ENCODE measurements at places on chromosomes 5 and 9.
A peak's percentile ranks its signal among the peaks of the same experiment; 100 is the strongest.

DNA sequence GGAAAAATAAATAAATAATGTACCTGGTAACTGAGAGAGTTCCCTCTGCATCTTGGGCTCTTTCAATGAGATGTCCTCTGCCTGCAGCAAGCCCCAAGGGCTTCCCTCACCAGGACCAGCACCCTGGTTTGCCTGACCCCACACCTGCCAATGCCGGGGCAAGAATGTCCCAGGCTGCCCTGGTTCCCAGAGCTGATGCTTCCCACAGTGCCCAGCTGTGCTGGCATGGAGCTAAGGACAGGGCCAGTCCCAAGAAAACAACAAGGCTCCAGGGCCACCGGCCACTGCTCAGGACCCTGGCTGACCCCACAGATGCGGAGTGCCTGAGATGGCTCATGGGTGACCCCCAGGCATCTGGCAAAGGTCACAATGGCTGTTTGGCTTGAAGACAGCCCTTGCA is 123.5 kb downstream of the KCNIP1 start:
- DNase-seq: no peak

GRCh38 chr5:172377438-172377837 is 76.9 kb downstream of the SH3PXD2B start:
- DNase-seq: no peak

DNA sequence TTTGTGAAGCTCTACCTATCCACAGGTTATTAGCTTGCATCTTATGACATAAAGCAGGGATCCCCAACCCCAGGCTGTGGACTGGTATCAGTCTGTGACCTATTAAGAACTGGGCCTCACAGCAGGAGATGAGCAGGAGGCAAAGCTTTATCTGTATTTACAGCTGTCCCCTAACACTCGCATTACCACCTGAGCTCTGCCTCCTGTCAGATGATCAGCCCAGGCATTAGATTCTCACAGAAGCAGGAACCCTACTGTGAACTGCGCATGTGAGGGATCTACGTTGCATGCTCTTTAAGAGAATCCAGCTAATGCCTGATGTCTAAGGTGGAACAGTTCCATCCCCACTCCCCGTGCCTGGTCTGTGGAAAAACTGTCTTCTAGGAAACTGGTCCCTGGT is 19.7 kb downstream of the FBXW11 start:
- DNase-seq: no peak

DNA sequence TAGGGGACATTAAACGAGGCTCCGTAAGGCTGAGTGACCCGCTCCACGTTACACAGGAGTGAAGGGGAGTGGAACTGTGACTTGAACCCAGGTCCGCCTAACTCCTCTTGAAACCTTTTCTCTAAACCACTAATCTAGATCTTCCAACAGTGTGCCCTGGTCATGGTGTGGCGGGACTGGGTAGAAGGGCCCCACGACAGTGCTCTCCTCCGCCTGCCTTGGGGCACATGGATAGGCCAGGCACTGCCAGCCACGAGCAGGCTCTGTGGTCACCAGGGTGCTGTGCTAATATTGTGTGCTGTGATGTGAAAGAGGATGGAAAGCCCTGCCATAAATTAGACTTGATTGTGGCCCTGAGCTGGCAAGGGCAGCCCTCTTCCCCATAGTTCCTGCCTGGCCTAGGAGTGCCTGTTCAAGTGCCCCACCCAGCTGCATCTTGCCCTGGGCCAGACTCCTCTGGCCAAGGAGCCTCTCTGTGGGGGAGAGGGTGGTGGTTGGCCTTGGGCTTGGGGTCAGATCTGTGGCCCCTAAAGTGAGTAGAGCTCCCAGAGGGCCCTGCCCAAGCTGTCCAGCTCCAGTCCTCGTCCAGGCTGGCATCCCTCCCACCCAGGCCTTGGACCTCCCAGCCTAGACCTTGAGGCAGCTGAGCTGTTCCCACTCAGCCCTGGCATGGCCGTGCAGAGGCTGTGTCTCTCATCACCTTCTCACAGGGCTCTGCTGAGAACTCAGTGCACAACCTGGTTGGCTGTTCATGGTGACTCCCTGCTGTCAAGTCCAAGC is 67.8 kb upstream of the TBC1D2 start:
- DNase-seq: no peak

GRCh38 chr5:132264546-132265335 is 7.2 kb downstream of the PDLIM4 start:
- no peak for DNase-seq

DNA sequence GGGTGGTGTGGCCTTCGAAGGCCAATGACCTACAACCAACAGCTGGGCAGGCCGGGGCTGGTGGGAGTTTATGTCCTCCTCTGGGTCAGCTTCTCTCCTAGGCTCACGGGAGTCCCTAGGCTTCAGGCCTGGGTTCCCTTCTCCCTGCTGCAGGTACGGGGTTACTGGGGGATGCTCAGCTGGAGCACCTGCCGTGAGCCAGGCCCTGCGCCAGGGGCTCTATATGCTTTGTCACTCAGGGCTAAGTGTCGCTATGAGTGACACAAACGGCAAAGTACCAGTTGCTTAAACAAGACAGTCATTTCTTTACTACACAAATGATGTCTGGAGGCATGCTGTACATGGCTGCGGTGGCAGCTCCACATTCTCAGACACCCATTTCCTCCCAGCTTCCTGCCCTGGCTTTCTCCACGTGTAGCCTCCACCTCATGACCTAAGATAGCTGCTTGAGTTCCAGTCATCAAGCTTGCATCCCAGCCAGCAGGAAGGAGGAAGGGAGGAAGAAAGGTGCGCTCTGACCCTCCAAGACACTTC is 22.5 kb upstream of the NINJ1 start:
- no peak for DNase-seq

GRCh38 chr5:15774632-15775031 is 274.7 kb downstream of the FBXL7 start:
- DNase-seq: no peak

DNA sequence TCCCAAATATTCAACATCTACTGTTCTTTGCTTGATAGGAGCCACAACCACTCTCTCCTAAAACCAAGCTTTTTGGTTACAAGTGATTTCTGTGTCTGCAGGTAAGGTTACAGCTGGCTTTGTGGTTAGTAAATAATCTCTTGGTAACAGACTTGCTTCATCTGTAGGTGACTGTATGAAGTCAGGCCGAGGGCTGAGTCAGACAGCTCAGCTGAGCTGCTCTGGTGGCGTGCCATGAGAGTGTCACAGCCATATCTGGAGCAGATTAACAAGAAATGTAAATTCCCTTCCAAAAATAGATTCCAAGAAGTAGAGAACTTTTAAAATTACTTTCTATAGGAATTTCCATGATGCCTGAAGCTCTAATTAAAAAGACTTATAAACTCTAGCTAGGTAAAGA is 23.7 kb upstream of the TAS2R1 start:
- DNase-seq: no peak

DNA sequence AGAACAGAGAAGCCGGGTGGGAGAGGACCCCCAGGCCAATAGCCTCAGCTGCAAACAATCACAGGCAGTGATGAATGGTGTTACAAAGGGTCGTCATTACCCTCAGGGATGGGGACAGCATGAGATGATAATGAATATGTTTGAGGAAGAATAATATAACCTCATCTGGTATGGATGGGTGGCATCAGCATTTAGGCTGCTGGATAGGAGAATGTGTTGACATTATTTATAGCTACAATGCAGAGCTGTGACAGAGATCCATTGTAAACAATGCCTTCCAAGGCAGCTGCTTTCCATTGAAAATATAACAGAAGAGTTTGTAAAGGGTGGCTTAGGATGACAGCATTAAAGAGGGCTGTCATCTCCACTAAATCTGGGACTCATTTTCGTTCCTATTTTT is 365.5 kb downstream of the KCNN2 start:
- DNase-seq: no peak

DNA sequence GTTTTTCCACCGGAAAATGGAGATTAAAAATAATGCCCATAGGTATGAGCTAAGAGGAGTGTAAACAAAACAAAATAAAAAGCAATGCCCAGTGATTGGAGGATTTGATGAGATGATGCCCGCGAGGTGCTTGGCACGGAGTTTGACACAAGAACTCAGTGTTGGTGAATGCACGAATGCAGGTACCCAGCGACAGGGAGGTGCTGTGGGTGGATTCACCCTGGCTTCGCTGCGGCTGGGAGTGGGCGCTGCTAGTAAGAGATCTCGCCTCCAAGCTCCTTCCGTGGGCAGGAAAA is 526 bp upstream of the STXBP1 start:
- no peak for DNase-seq

DNA sequence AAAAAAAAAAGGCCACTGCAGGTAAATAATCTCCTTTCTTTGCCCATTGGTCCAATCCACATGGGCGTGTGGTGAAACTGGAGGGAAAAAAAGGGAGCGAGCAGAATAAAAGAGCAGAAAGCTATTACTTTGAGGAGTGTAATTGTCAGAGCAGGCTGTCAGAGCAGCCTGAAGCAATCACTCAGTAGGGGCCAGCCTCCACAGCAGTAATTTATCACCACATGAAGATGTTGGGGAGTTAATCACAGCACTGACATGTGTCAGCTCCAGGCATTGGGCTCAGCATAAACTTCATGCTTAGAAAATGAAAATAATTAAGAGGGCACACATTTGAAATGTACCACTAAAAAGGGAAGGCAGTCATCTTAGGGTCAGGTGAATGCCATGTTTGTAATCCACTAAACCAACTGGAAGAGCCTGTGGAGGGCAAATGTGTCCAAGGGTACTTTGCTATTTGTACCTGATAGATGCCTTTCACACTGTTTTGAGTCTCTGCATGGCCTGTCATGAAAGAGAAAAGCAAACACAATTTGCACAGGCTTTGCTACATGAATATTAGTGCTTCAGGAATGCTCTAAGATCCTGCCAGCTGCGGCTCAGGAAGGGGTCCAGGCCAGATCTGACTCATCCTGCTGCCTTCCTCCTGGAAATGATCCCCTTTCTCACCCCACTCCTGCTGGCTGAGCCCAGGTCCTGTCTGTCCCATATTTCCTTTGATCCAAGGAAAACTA is 2.9 kb upstream of the PTGER4 start:
- no peak for DNase-seq

DNA sequence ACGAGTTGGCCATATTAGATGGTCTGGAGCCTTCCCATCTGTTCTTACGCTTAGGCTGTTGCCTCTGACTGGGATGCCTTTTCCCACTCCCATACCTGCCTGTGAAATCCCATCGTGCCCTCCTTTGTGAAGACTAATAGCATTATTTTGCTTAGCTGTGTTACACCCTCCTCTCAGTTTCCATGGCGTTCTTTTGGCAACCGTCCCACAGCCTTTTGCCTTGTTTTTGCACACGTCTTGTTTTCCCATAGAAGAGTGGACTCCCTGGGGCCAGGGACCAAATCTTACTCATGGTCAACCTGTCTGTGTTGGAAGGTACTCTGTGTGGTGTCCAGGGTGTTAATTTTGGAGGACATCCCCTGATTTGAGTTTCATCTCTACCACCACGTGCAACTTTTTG is 242.1 kb downstream of the HSPA4 start:
- no peak for DNase-seq

DNA sequence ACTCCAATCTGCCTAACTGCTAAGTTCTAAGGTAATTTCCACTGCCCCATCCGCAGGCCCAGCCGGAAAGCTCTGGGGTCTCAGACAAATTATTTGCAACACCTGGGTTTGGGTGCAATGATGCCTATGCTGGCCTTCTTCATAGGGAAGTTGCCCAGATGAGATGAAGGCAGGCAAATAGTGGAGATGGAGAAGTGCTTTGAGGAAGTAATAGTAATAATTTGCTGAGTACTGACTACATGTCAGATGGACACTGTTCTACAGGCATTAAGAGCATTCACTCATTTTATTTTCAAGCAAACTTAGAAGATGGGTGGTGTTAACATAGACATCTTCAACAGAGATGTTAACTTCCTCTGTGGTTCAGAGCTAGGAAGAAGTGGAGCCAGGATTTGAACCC is 3.8 kb downstream of the PCDH12 start:
- DNase-seq: no peak

- DNase-seq: no peak
These were observed 26.2 kb upstream of the ARSB start for GRCh38 chr5:79011219-79011836.

- no peak for DNase-seq
These were observed 33.5 kb upstream of the HSPB3 start for GRCh38 chr5:54421976-54422375.

GRCh38 chr9:126805554-126806262 is 868 bp downstream of the ZBTB43 start:
- peak; percentile 58 for DNase-seq

DNA sequence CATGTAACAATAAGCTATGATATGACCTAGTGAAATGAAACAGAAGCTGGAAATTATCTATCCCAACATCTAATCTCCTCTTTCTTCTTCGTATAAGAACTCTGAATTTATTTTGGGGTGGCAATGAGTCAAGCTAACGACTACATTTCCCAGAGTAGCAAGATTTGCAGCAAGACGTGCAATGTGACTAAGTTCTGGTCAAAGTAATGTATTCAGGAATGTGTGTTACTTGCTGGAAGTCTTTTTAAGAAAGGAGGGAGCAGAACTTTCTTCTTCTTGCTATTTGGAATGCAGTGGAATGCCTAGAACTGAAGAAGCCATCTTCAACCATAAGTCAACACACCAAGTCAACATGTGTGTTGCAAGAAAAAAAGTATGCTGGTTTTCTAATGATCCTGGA is 406.6 kb upstream of the MEF2C start:
- no peak for DNase-seq

DNA sequence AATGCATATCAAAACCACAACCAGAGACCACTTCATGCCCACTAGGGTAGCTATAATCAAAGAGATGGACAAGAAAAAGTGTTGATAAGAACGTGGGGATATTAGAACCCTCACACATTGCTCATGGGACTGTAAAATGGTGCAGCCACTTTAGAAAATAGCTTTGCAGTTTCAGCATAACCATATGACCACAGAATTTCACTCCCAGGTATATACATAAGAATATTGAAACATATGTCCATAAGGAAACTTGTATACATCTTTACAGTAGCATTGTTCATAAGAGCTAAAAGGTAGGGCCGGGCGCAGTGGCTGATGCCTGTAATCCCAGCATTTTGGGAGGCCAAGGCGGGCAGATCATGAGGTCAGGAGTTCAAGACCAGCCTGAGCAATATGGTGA is 56.4 kb downstream of the S1PR3 start:
- DNase-seq: no peak

DNA sequence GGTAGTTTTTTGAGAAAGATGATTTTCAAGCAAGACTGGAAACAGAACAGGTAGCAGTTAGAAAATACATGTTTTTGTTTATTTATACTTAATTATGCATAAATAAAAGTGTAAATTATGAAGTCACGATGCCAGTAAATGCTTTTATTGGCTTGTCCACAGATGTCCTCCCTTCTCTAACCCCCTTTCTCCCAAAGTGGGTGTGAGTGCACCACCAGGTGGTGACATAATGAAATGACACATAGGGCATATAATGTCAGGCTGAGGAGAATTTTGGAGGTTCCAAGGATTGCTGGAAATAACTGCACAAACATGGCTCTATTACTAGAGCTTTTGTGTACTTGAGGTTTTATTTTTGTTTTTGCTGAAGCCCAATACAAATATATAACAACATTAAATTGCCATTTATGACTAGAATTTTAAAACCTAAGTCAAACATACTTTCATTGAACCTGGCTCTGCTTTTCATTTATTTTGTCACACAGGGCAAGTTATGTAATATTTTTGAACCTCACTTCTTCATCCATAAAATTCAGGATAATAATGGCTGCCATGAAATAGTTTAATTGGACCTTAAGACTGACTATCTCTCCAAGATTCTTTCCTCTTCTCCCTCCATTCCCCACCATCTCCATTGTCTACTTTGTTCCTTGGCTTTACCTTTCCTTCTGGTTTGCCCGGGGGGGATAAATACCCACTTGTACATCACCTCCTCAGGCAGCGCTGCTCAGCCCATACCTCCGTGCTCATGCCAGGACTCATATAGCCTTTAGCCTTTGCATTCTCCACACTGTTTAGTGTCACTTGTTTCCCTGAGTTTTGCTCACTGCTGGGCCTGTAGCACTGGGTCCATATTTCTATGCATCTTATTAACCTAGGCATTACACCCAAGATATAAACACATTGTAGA is 168.8 kb downstream of the PDE4D start:
- DNase-seq: no peak
